ENCODE measurements at places on chromosomes 12 and 14. TPM values are rescaled to one million over a fixed set of nuclear protein-coding genes. Genes with fewer than 3 reads are reported as not detected.

TEX22 gene
- total RNA-seq = not detected

BBOF1 gene
- 3.1 TPM for total RNA-seq

RFX4 gene
- total RNA-seq = not detected

RIN3 gene
- total RNA-seq = 20.7 TPM

FOXG1 gene
- not detected for total RNA-seq
